A549 treated with DMSO at 1 μM for 4 hours (cell line): ENCODE measurements at places on chromosomes 4 and X. TPM values are rescaled to one million over a fixed set of nuclear protein-coding genes. Genes with fewer than 3 reads are reported as not detected.

Gene CHRDL1
- total RNA-seq, result 0.03 TPM in 1 of 5 replicates, not detected in the others

Gene GPRIN3
- total RNA-seq, result 3.4 to 7.8 TPM (median 6.3 TPM) in 5 replicates

Gene P2RY4
- 0.05 TPM in 1 of 5 replicates, not detected in the others for total RNA-seq

Gene SUPT20HL1
- total RNA-seq, result not detected in 5 replicates

Gene RASL11B
- 0.05 to 0.17 TPM (median 0.11 TPM) in 4 of 5 replicates, not detected in the other for total RNA-seq

Gene TMEM144
- 3.4 to 4.8 TPM (median 3.9 TPM) in 5 replicates for total RNA-seq

Gene MAGEA9B
- total RNA-seq, result 0.07 TPM in 1 of 5 replicates, not detected in the others

Gene SASH3
- total RNA-seq, result not detected in 5 replicates

Gene ZNF595
- total RNA-seq, result 18.0 to 26.0 TPM (median 22.9 TPM) in 5 replicates

Gene SHROOM4
- not detected in 5 replicates for total RNA-seq

Gene NEUROG2
- not detected in 5 replicates for total RNA-seq

Gene WDR17
- total RNA-seq, result 1.6 to 2.9 TPM (median 2.1 TPM) in 5 replicates

Gene SGCB
- 16.7 to 23.9 TPM (median 20.2 TPM) in 5 replicates for total RNA-seq

Gene SMIM10L2A
- total RNA-seq, result 0.17 to 0.29 TPM (median 0.17 TPM) in 5 replicates

Gene TSPAN7
- total RNA-seq, result 2.9 to 3.6 TPM (median 3.2 TPM) in 5 replicates

Gene CLDN22
- not detected in 5 replicates for total RNA-seq

Gene MAGEB10
- not detected in 5 replicates for total RNA-seq

Gene RUFY3
- total RNA-seq, result 6.7 to 9.9 TPM (median 7.3 TPM) in 5 replicates

Gene GBA3
- not detected in 5 replicates for total RNA-seq

Gene COL25A1
- not detected in 5 replicates for total RNA-seq

Gene SYP
- 2.6 to 3.4 TPM (median 3.1 TPM) in 5 replicates for total RNA-seq

Gene CFI
- 0.52 to 0.73 TPM (median 0.67 TPM) in 5 replicates for total RNA-seq

Gene IL1RAPL2
- total RNA-seq, result not detected in 5 replicates

Gene P2RY8
- 0.02 TPM in 1 of 5 replicates, not detected in the others for total RNA-seq

Gene MAGEC1
- total RNA-seq, result 0.02 to 0.16 TPM (median 0.04 TPM) in 4 of 5 replicates, not detected in the other

Gene DKK2
- total RNA-seq, result not detected in 5 replicates

Gene DCTD
- 76.7 to 80.2 TPM (median 79.8 TPM) in 5 replicates for total RNA-seq

Gene KCNE5
- 0.13 to 0.24 TPM (median 0.15 TPM) in 4 of 5 replicates, not detected in the other for total RNA-seq

Gene CXCL10
- 0.14 to 0.18 TPM (median 0.17 TPM) in 4 of 5 replicates, not detected in the other for total RNA-seq
